ENCODE measurements at places on chromosomes 2 and 18.

DNA sequence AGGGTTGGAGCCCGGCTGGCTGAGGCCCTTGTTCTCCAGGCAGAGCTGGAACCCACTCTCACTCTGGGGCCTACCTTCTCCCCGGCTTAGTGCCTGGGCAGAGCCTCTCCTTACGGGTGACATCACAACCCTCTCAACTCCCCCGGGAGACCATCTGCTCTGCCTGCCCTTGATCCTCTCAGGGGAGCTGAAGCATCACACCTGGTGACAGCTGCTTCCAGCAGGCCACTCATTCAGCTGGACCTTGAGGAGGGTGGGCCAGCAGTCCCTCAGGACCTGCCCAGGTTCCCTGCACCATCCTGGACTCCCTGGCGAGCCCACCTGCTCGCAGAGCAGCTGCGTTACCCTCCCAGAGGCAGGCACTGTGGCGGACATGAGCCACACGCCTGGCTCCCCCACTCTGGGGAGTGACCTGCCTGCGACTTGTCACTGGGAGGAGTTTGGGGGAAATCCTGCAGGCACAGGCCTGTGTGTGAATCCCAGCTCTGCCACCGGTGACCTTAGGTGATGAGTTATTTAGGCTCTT lies 13.1 kb downstream of the HS6ST1 start:
- DNase-seq = no peak

- no peak for DNase-seq
Measured at GRCh38 chr2:132468821-132469675, 52.4 kb downstream of the GPR39 start.

DNA sequence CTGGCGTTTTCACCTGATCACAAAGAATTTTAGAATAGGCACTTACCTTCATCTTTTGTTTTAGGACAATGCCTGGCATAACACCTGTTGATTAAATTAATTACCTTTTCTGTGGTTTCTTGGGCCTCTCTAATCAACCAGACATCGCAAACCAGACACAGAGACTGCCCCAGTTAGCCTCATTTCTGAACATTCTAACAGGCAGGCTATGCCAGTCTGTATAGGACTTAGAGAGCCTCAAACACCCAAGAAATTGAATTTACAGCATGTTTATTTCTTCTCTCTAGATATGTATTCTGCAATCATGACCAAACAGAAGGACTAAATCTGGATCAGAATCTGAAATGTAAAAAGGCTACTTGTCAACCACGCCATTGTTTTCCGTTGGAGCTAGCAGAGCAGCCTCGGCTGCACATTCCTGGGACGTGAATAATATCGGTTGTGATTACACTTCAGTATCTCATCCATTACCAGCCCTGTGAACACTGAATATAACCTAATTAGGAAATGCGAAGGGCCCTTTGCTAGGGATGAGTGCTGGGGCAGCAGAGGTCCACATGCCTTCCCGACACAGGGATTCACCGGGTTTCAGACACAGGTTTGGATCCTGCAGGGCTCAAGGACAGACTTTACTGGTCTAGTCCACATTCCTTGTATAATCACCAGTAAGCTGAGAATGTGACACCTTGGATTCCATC lies 17.5 kb upstream of the CDC42EP3 start:
- DNase-seq = no peak

GRCh38 chr2:120109186-120110061 lies 96.5 kb downstream of the EPB41L5 start:
- no peak for DNase-seq

DNA sequence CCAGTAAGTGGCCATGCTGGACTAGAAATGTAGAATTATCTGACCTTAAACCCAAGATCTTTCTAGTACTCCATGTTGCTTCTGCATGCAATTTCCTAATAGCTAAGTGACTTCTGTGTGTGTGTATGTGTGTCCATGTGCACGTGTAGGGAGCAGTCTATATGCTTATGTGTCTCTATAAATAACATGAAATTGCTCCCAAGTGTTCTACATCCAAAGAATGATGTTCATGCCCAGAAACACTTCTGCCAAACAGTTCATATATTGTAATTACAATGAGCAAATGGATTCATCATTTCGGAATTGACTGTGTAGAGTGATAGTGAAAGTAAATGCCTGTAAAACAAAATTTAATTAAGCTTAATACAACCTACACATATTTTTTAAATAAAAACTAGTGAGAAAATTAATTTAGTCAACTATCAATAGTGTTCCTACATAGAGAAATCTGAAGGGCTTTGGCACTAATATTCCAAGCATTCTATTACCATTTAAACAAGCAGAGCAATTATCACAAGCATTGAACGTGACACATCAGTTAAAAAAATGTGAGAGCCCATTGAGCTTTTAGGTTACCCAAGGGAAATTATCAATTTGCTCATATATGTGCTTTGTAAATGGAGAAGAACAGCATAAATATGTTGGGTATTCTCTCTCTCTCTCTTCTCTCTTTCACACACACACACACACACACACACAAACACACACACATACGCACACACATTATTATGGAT lies 1067.4 kb downstream of the CNTNAP5 start:
- no peak for DNase-seq

DNA sequence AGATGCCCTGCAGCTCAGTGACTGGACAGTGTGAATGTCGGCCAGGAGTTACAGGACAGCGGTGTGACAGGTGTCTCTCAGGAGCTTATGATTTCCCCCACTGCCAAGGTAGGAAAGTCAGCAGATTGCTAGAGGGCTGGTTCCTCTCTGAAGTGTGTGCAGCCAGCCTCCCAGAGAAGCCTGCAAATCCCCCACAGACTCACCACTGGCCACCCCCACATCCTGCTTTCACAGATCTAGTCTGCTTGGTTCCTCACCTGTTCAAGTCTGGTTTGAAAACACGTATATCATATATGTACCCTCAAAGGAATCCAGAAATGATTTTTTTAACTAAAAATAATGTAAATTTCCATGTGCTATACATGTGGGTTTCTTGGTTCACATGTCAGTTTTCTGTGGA lies 121.1 kb downstream of the LAMA3 start:
- DNase-seq = no peak

- DNase-seq = no peak
Measured at GRCh38 chr2:148567716-148568115, 76.8 kb upstream of the EPC2 start.

DNA sequence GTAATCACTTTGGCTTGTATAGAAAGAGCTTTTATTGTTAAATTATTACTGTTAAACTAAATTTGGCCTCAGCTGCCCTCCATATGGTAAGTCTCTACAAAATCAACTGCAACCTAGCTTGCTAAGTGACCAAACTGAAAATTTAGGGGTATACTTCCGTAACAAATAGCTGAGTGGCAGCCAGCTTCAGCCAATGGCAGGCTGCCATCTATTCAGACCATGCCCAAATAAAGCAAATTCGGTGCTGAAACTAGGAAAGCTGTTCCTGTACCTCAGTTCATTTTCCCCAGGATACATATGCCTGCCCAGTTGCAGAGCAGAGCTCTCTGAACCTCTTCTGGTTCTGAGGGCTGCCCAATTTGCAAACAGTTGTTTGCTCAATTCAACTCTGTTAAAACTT lies 94.8 kb downstream of the EML6 start:
- DNase-seq = no peak

DNA sequence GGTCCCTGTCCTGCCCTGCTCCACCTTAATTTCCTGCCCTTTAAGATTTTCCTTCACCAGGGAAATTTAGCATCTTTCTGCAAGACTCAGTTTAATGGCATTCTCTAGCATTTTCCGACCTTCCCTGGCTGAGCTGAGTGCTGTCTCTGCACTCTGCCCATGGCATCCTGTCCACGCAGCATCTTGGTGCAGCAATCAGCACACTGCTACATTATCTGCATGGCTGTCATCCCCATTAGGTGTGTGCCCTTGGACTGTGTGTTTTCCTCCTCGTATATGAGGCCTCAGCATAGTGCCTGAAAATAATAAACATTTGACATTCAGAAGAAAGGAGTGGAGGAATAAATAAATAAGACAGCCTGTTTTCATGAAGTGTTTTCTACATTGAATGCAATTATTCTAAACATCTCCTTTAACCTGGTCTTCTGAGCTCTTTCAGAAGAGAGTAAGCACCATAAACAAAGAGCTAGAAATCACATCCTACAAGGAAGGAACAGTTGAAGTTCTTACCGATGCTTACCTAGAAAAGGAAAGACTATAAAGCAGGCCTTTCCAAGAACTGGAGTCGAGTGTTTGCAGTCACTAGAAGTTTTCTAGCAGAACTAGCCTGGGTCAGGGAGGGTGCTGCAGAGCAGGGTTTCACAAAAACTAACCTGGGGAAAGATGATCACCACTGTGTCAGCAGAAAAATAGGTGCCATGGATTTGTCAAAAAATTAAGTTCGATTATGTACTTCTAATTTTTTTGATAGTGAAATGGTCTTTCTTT lies 131.4 kb upstream of the ITGB6 start:
- no peak for DNase-seq

GRCh38 chr2:78718024-78718423 lies 307.5 kb upstream of the REG3G start:
- DNase-seq = no peak

DNA sequence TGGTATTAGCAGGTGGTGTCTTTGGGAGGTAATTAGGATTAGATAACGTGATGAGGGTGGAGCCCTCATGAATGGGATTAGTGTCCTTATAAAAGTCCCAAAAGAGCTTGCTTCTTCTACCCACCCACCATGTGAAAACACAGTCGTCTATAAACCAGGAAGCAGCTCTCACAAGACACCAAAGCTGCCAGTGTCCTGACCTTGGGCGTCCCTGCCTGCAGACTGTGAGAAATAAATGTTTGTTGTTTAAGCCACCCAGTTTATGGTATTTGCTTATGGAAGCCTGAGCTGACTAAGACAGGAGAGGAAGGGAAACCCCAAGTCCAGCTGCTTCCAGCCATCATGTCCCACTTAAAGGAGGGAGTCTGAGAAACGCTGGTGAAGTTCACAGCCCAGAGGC lies 13.6 kb downstream of the ADI1 start:
- no peak for DNase-seq

DNA sequence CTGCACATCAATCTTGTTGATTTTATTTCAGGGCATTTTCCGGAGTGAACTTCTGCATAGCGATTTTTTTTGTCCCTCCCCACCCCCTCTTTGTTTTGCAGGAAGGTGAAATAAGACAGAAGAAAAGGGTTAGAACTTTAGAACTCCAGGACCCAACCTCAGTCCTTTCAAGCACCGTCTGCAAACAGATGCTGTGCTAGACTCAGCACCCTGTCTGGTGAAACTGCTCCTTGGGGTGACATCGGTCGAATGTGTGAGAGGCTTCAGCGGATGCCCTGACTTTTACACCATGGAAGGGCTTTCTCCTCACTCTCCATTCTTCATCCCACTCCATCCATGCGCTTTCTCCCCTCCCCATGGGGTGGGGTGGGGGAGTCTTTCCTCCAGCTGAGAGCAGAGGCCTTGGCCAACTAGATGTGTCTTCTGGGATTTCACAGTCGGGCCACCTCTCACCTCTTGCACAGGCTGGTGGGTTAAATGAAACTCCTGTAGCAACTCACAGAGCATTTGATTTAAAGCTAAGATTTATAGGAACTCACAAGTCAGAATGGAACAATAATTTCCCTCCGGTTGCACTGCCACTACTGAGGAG lies 43.3 kb upstream of the EDAR start:
- no peak for DNase-seq

DNA sequence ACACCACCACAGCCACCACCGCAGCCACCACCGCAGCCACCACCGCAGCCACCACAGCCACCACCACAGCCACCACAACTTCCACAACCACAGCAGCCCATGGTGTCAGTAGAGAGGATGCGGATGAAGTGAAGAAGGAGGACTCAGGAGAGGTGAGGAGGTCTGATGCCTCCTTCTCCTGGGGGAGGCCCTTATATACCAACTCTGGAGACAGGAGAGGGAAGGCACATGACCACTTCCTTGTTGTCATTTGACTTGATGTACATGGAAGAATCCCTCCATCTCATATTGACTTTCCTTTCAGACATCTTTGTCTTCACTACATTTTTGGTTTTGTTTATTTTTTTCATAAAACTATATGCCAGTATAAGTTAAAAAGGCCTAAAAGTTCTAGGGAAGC lies at the start of gene SCYGR3:
TSS of gene SCYGR3 (minus strand) at position 101 of the 400 bp plus-strand sequence. CDS start at position 101, 0 bp downstream.
- DNase-seq = no peak

GRCh38 chr2:11411768-11412448 lies 54.1 kb downstream of the E2F6 start:
- peak; percentile 29 for DNase-seq

DNA sequence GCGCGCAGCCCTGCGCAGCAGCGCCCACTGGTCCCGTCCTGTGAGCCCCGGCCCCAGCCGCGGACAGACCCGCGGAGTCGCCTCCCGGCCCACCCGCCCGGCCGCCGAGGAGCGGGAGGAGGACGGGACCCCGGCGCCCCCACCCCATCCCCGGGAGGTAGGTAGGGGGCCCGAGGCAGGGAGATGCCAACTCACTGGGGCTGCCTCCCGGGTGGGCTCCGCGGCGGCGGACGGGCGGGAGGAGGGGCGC lies 160 bp downstream of the SPTBN1 start:
- no peak for DNase-seq

GRCh38 chr2:23280401-23280800 lies 104.6 kb upstream of the KLHL29 start:
- DNase-seq = no peak

GRCh38 chr2:48514348-48515003 lies 15.5 kb upstream of the STON1 start:
- no peak for DNase-seq

GRCh38 chr2:128436479-128437203 lies 118.0 kb upstream of the HS6ST1 start:
- DNase-seq = no peak

GRCh38 chr2:219679041-219679440 lies 51.6 kb downstream of the SLC4A3 start:
- DNase-seq = no peak

- no peak for DNase-seq
Measured at GRCh38 chr2:152171718-152172117, 3.8 kb downstream of the STAM2 start.

DNA sequence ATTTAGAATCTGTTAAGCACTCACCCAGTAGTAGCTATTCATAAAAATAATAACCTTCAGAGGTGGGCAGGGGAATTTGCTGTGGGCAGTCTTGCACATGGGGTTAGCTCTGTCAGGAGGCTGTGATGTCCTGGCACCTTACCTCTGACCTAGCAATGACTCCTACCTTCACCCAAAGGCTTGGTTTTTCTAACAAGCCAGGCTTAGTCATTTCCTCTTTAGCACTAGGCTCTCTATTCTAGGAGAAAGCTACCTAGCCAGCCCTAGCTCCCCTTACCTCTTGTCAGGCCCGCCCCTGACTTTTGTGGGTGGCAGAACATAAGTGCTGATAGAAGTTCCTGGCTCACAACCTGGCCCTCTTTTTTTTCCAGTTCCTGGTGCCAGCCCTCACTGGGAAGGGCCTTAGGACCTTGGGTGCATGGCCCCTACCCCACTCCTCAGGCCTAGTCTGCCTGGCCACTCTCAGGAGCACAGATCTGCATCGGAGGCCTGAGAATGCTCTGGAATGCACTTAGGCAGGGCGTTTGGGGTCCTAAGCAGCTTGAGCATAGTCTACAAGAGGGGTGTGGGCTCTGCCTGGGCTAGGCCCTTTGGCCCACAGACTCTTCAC lies 17.7 kb downstream of the CPLX4 start:
- DNase-seq = no peak
